ENCODE measurements at places on chromosomes 1 and 21.

DNA sequence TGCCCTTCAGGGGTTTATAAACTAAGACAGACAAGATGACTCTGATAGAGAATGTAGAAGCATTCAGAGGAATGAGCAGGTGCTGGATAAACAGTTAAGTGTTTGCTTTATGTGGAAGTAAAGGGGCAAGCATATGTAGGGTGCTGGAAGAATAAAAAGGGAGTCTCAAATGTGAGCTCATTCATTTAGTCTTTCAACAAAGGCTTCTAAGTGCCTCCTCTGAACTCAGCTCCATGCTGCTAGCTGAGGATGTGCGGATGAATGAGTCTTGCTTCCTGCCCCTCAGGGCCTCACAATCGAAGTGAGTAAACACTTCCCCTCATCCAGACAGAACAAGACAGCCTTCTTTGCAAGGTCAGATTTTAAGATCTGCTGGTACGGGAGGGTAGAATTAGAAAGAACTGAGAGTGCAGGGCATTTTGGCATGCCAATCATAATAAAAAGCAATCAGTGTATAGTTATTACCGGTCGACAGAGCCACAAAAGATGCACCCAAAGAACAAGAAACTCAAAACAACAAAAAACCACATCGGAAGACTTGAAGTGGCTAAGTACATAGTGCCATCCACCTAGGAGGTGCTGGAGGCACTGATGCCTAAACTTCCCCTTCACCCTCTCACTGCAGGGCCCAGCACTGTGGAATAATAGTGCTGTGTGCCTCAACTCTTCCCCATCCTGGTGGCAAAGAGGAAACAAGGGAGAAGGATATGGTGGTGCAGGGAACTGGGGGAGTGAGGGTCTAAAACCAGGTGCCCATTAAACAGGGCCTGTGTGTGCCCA, 69.8 kb downstream of the TNR start:
- DNase-seq, result no peak

- no peak for DNase-seq
These were observed 56.6 kb upstream of the C1orf21 start for GRCh38 chr1:184329962-184330868.

- peak; percentile 65 for DNase-seq
These were observed 104.7 kb downstream of the CAMTA1 start for GRCh38 chr1:6889875-6890480.

DNA sequence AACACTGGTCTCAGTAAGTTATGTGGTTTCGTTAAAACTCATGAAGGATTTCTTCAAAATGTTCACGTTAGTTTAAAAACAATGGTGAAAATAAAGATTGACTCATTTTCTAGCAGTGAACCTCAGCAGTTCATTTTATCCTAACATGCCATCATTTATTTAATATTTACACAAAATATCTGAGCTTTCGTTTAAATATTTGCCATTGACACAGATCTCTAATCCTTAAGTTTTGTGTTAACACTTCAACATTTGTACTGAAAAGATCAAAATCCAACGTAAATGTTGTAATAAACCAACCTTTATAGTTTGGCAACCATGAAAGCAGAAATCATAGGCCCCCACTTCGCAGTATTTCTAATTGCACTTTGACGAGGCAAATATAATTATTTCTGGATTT, 1129.5 kb downstream of the PLA2G4A start:
- DNase-seq, result no peak

DNA sequence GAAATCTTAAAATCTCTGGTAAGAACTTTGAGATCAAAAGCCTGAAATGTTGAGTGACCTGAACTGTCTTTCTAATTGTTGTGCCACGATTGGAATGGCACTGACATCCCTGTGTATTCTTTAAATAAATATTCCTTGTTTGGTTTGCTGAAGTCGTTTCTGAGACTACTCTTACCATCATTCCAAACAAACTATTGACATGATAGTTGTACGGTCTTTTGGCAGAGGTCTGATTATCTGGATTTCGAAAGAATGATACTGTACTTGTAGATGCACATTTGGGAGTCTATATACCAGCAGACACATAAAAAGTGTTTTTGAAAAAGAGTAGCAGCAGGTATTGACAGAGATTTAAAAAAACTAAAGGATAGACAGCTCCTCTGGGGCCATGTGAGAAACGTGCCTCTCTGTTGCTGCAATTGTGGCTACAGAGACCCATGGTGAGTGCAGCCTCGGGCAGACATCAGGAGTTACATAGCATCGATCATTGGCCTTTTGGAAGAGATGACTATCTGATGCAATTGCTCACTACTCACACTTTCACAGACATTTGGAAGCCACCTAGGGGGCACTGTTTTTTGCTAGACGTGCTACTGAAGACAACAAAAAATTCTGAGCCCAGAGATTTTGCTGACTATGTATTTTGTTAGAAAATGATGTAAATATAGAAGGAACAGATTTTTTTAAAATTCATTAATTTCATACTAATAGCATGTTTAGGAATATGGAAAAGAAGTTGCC, 464.5 kb downstream of the KCNT2 start:
- no peak for DNase-seq

GRCh38 chr1:30741239-30741894, 16.2 kb downstream of the LAPTM5 start:
- no peak for DNase-seq

DNA sequence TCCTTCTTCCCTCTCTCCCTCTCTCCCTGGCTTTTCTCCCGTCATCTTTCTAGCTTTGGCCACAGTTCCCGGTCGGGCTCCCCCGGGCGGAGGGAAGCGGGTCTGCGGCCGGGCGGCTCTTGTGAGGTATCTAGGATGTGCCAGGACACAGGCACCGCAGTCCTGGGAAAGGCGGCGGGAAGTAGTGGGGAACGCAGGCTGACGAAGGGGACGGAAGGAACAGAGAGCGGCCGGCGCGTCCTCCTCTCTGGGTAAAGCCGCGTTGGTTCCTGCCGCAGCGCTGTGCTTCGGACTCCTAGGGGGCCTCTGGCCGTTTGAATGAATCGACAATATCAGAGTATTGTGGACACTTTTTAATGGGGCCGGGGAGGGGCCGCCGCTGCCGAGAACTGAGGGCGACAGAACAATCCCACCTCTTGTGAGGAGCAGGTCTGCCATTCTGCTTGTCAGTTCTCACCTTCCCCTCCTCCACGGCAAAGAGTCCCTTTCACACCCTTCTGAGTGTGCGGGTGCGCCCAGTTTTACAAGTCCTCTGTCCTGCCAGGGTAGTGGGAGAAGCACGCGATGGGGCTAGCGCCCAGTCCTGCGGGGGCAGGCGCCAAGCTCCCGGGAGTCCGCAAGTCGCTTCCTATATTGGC, 1.2 kb upstream of the LHX9 start:
- peak; percentile 74 for DNase-seq

DNA sequence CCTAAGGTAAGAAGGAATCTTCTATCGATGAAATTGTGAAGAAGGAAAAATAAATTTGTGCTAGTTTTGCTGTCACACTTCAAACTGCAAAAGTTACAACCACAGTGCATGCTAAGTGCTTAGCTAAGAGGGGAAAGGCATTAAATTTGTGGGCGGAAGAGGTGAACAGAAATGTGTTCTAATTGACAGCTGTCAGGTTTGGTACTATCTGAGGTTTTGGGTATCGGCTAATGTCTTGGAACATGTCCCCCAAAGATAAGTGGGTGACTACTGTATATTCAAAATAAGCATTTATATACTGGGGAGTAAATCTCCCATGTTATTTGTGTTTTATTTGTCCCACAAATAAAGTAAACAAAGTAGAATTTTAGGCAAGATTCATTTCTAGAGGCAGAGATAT, 8.0 kb downstream of the CR1 start:
- no peak for DNase-seq

DNA sequence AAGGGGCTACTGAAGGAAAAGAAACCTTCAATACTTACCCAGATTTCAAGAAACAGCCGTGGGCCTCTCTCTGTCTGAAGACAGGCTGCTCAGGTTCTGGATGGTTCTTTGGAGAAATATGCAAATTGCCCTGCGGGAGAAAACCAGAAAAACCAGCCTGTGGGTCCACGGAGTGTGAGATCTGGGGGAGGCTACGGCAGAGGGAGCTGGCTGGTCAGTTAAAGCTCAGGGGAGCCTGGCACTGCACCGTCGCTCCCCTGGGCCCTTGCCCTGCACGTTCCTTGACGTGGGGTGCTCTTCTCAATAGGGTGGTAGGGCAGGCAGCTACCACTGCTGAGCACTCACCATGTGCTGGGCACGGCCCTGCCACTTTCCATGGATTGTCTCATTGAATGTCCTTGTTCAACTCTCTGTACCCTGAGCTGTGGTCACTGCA, 12.7 kb downstream of the TMCO4 start:
- DNase-seq, result no peak

DNA sequence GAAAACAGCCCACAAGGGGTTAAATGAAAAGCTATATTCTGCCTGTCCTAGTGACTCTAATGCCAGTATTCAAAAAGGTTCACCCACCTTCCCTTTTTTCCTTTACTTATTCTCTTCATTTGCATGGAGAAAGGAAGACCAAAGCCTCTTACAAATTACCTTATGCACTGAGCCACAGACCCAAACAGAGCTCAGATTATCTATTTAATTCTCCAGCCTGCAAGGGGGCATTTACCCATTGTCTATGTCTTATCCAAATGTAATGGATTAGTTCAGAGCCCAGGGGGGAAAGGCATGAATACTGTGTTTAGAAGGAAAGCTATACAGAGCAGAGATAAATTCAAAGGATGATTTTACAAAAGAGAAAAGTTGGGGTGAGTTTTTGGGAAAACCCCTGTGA, 388.5 kb downstream of the OMA1 start:
- DNase-seq, result no peak

- DNase-seq, result no peak
These were observed 37.6 kb downstream of the ALG6 start for GRCh38 chr1:63405021-63405420.

DNA sequence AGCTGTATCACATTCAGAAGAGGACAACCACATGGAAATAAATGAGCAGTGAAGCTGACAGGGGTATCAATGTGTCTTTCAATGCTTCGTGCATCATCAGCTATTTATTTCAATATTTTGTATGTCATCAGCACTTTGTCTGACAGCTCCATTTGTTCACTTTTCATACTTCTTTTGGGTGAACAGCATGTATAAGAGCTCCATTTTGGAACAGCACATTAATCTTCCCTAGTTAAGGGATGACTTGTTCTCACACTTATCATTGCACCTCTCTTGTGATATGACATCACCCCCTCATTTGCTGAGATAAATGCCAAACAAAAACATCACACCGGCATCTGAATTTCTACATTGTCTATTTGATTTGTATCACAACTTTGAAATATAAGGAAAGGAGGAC, 190.6 kb upstream of the SAMSN1 start:
- DNase-seq, result no peak

DNA sequence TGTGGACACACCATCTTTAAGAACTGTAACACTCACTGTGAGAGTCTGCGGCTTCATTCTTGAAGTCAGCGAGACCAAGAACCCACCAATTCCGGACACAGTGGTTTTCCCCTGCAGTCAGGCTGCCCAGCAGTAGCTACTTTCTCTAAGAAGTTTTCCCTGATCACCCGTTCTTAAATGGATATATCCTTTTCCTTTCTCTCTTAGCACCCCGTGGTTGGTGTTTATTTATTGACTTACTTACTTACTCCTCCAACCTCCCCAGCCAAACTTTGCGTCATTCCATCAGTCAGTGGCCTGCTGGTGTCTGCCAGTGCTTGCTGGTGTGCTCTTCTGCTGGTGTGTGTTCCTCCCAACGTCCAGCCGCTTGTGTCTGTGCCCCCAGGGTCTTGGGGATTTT, 264.8 kb downstream of the GPR52 start:
- no peak for DNase-seq

DNA sequence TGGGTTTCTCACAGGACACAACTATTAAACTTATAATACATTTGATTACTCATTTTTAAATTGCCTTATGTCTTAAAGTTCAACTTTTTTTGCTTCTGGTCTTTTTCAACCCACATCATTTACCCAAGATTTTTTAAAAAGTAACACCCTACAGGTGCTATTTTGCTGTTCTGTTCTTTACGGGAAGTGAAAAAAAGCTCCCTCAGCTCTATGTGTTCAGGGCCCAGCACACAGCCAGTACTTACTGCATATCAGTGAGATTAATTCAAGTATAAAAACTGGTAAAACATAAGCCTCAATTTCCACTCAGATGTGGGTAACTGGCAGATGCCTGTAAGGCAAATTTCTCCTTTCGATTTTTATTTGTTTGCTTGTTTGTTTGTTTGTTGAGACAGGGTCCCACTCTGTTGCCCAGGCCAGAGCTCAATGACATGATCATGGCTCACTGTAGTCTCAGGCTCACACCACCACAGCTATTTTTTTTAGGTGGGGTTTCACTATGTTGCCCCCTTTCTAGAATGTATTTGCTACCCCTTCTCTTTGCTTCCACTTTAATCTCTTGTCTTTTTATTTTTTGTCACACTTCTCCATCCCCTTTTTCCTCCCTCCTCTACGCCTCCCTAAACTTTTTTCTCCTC, 20.3 kb downstream of the RNASEL start:
- no peak for DNase-seq

GRCh38 chr1:36321119-36321951, 2.1 kb downstream of the EVA1B start:
- peak; percentile 94 for DNase-seq

- DNase-seq, result peak; percentile 18
These were observed 61.1 kb upstream of the PTBP2 start for GRCh38 chr1:96660503-96660902.

GRCh38 chr1:168246506-168246905, 20.7 kb downstream of the SFT2D2 start:
- DNase-seq, result no peak

GRCh38 chr1:235304549-235305451, 23.2 kb downstream of the ARID4B start:
- DNase-seq, result no peak

DNA sequence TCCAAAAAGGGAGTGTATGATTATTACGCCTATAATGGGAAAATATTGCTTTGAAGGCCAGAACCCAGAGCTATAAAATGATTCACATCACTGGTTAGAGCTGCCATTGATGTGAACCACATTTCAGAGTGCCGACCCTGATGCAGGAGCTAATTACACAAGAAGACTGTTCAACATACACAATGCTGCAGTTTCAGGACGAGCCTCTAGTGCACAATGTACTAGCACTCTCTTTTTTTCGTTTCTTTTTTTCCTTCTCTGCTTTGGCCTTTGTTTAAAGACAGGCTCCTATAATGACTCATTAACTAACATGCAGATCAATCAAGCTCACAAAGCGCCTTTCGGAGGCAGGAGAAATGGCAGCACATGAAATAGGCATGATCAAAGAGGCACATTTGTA, 66.0 kb upstream of the HMGB4 start:
- DNase-seq, result no peak

DNA sequence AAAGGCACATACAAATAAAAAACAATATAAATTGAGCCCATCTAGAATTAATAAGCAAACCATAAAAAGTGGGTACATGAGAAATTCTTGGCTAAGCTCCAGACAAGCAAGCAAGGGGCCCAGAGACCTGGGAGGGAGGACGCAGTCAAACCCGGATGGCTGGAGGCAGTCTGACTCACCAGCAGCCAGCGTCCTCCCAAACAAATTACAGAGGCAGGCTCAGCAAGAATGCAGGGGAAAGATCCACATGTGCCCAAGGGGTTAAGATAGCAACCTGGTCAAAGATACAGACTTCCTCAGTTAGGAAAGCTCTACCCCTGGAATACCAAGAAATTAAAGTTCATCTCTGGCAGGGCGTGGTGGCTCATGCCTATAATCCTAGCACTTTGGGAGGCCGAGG, 7.4 kb upstream of the TIAM1 start:
- no peak for DNase-seq
